Glutamatergic neuron (in vitro differentiated cells): ENCODE measurements at places on chromosomes 11 and 22. TPM values are rescaled to one million over a fixed set of nuclear protein-coding genes. Genes with fewer than 3 reads are reported as not detected.

Gene LARGE2
- total RNA-seq = 3.0 TPM

DNA sequence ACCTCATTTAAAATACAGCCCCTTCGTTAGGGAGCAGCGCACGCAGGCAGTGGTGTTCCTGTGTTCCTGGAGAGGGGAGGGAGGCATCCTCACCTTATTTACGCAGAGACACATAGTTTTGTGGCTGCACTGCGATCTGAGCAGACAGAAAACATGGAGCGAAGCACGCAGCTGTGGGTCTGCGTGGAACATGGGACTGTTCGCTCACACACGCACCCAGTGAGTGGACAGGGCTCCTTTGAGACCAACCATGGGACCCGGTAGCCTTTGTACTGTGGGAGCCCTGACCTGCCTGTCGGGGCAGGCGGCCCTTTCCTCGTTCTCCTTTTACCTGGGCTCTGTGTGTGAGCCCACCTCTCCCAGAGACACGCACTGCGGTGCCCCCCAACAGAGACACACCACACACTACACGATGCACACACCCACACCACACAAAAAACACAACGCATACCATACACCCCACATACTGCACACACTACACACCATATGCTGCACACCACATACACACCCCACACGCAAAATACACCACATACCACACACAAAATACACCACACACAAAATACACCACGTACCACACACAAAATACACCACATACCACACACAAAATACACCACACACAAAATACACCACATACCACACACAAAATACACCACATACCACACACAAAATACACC, 1245.7 kb downstream of the BRD1 start:
- DNase-seq = peak; percentile 21

DNA sequence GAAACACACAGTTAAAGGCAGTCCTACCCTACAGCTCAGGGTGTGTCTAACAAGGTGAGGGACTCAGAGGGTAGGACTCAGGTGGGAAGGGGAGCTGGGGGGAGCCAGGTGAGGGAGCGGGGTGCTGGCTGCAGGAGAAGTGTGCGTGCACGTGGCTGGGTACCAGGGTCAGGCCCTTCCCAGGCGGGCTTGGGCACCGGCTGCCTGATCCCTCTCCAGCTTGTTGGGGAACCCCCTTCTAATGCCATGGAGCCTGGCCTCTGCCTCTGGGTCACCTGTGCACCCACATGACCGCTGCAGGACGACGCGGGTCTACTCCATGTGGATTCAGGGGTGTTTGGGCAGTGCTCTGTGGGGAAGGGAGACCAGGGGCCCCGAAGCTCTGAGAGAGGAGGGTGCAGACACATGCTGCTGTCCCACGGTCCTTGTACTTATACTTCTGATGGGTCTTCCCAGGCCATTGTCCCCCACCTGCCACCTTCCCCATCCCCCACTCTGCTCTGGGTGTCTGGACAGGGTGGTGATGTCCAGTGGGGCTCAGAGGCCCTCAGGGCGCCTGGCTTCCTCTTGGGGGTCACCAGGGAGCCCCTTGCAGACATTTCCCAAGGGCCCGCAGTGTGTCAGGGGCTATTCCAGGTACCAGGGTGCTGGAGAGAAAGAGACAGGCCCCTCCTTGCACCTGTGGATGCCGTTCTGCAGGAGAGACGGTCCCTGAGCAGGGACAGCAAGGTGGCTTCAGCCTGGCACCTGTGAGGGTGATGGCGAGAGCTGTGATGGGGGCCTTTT, 10.4 kb upstream of the MRGPRD start:
- no peak for DNase-seq

DNA sequence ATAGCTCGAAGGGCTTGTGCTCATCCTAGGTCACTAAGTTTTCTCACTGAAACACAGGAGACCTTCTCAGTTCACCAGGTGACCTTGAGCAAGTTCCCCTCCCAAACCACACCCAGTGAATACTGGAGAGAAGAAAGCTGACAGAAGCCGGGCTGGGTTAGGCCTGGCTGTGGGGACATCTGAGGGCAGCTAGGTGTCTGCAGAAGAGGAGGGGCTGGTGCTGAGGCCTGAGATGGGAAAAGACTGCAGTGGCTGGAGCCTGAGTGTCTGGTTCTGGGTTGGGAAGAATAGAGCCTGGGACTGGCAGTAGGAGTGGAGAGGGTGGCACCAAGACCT, 602 bp upstream of the INPP5J start:
- DNase-seq = no peak

GRCh38 chr22:37782340-37783168, 25.2 kb upstream of the GCAT start:
- DNase-seq = no peak

GRCh38 chr11:96134602-96135001, 208.4 kb downstream of the MAML2 start:
- no peak for DNase-seq

Gene KCTD14
- 0.32 TPM for total RNA-seq

- no peak for DNase-seq
Observed at GRCh38 chr11:67116758-67117105, 2.3 kb upstream of the KDM2A start.

GRCh38 chr11:93608364-93608763, 53.1 kb upstream of the CEP295 start:
- no peak for DNase-seq

DNA sequence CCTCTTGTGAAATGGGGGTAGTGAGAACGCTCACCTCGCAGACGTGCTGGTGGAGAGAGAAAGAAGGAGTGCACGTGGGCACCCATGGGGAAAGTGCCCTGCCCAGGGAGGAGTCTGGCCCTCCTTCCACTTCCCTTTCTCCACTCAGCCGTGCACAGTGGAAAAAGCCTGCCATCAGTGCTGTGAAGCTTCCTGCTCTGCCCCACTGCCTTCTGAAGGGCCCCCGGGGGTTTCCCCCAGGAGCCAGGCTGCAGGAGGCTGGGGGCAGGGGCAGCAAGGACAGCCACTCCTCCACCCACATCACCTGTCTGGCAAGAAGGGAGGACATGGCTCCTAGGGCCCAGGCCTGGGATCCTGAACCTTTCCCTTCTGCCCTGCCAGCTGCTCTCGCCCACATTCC, 7.6 kb downstream of the TP53I11 start:
- no peak for DNase-seq

DNA sequence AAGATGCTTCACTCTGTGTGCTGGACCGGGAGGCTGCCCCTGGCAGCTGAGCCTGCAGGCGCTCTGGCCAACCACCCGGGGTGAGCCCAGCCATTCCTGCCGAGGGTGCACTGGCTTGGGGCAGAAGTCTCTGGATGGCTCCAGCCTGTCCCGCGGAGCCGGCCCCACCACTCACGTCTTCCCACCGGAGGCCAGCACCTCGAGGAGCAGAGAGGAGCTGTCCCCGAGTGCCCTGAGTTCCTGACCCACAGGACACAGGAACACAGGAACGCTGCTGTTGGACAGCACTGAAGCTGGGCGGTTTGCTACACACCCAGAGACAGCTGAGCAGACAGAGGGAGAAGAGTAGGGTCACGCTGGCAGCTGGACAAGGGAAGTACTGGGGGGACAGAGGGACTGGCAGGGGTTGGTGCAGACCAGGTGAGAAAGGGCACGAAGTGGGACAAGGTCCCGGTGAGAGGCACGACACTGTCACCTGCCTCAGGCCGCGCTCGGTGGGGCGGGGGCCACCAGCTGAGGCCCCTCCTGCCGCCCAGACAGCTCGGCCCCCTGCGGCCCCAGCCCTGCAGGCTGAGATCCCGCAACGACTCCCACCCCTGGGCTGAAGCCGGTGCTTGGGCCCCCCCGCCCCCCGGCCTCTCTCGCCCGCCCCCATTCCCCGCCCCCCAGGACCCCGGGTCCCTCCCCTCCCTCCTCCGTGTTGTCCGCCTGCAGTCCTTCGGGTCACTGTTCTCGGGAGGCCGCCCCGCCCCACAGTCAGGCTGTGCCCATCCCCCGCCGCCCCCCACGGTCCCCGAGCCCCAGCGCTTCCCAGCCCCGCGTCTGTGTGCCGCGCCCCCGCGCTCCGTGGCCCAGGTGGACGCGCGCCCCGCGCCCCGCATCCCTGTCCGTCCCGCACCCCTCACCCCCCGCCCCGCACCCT, 624 bp upstream of the B4GALNT4 start:
- peak; percentile 55 for DNase-seq

DNA sequence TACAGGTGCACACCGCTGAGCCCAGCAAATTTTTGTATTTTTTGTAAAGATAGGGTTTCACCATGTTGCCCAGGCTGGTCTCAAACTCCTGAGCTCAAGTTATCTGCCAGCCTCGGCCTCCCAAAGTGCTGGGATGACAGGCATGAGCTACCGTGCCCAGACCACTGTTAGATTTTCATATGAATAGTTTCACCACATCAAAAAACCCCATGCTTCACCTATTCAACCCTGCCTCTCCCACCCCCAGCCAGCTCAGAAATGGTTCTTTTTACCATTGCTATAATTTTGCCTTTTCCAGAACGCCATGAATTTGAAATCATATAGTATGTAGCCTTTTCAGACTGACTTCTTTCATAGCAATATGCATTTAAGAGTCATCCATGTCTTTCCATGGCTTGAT, 37.9 kb downstream of the CDPF1 start:
- DNase-seq = no peak

Gene MMP27
- not detected for total RNA-seq

DNA sequence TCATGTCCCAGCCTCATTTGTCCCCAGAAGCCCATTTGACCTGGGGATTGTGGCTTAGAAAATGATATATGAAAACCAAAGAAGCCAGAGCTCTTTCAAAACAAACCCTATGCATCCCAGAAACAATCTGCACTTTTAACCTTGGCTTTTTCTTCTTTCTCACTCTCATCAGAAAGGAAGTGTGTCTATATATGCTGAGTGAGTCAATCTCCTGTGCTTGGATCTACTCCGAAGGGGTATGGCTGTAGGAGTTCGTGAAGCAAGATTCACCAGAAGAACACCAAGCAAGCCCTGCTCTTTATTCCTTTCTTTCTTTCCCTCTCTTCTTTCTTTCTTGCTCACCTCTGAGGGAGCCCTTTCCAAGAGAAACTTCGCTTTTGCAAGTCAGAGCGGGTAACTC, 636 bp downstream of the PAMR1 start:
- DNase-seq = no peak

GRCh38 chr11:33320814-33321330, 63.7 kb downstream of the HIPK3 start:
- DNase-seq = no peak

GRCh38 chr11:44857490-44858090, 93.1 kb downstream of the TP53I11 start:
- DNase-seq = no peak

Gene GNB1L
- total RNA-seq = 5.0 TPM

DNA sequence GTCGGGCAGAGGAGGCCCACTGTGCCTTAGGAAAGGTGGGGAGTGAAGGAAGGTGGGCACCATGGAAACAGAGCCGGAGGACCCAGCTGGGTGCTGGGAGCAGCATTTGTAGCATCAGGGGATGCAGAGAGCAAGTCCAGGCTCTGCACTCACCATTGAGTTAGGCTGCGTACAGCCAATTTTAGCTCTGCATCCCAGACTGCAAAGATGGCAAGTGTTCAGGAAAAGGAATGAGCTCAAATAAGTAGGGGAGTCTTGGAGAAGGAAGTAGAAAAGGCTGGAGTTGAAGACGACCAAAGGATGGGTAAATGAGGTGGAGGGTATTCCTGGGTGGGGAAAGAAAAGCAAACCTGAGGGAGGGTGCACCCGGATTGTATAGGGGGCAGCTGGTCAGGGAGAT, 31.6 kb upstream of the ETS1 start:
- DNase-seq = no peak

GRCh38 chr11:128484172-128484571, 103.2 kb downstream of the ETS1 start:
- DNase-seq = no peak

Gene NOX4
- 1.9 TPM for total RNA-seq

GRCh38 chr11:76007166-76007565, 192.2 kb downstream of the UVRAG start:
- no peak for DNase-seq

- no peak for DNase-seq
Observed at GRCh38 chr22:17741866-17742526, 32.3 kb downstream of the BID start.

DNA sequence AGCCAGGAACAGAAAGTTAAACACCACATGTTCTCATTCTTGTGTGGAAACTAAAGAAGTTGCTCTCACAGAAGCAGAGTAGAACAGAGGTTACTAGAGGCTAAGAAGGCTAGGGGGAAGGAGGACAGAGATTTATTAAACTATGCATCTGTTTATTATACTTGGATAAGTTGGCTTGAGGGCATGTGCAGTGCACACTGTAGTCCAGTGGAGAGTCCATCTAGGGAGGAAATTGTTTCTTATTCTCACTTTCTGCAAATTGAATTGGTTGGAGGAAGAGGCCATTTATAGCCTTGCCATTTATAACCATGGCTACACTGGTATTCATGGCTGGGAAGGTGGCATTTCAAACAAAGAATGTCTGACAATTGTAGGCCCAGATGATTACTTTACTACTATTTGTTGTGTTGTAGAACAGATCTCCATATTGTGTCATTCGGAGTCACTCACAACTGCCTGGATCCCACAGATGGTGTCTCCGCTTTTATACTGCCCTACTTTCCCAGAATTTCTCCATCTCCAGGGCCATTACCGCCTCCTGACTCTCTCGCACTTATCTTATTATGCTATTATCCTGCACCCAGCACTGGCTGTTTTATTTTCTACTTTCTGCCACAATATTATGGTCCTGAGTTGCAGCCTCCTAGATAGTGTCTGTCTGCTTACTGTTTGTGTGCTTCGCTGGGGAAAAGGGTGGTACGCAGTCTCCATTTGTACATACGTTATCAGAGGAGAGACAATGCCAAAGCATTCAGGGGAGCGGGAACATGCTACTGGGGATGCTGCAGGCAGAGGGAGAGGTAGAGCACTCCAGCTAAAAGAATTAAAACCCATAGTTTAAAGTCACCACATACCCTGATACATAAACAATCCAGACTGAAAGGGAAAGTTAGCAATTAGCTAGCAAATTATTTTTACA, 169.3 kb upstream of the BLID start:
- DNase-seq = no peak

- DNase-seq = peak; percentile 45
Observed at GRCh38 chr22:37021710-37022482, 2.4 kb downstream of the MPST start.

Gene SIPA1
- 21.4 TPM for total RNA-seq

Gene APLP2
- total RNA-seq = 183 TPM

Gene MS4A6E
- total RNA-seq = not detected

GRCh38 chr11:59756558-59756840, 1.3 kb downstream of the STX3 start:
- DNase-seq = no peak

Gene SAA1
- not detected for total RNA-seq

- no peak for DNase-seq
Observed at GRCh38 chr11:72478669-72479068, 44.3 kb upstream of the CLPB start.

GRCh38 chr11:110454609-110455008, 24.9 kb downstream of the FDX1 start:
- no peak for DNase-seq

Gene ACTN3
- 2.0 TPM for total RNA-seq

- DNase-seq = no peak
Observed at GRCh38 chr11:71582309-71582895, at the start of gene KRTAP5-11. Gene KRTAP5-11, minus strand, starts transcription at chr11:71582875. Its CDS starts 38 bp downstream, at chr11:71582837.

- no peak for DNase-seq
Observed at GRCh38 chr11:118398791-118399559, 2.4 kb upstream of the ATP5MG start.

- no peak for DNase-seq
Observed at GRCh38 chr11:20450829-20451228, 63.3 kb downstream of the PRMT3 start.

- DNase-seq = no peak
Observed at GRCh38 chr11:110797453-110797852, 85.2 kb upstream of the ARHGAP20 start.
